Renal cortical epithelial cell (primary cell): ENCODE measurements at places on chromosomes 4 and X. TPM values are rescaled to one million over a fixed set of nuclear protein-coding genes. Genes with fewer than 3 reads are reported as not detected.

Gene ARMCX2
- total RNA-seq: 32.5 and 69.4 TPM in 2 replicates

Gene TMEM271
- not detected in 2 replicates for total RNA-seq

Gene SATL1
- total RNA-seq: not detected in 2 replicates

Gene TLR10
- not detected in 2 replicates for total RNA-seq

Gene SLIT2
- total RNA-seq: 3.5 and 4.1 TPM in 2 replicates

Gene MAPK10
- total RNA-seq: 7.8 and 42.9 TPM in 2 replicates

Gene ACTRT1
- total RNA-seq: not detected in 2 replicates

Gene TET2
- total RNA-seq: 5.4 and 18.8 TPM in 2 replicates

Gene CORIN
- 0.15 TPM in 1 of 2 replicates, not detected in the other for total RNA-seq

Gene DDIT4L
- 3.9 and 8.2 TPM in 2 replicates for total RNA-seq

Gene DIPK2B
- total RNA-seq: 0.15 and 0.17 TPM in 2 replicates

Gene CCDC110
- 0.87 and 4.4 TPM in 2 replicates for total RNA-seq

Gene APLN
- 0.17 and 0.60 TPM in 2 replicates for total RNA-seq

Gene SPANXD
- total RNA-seq: not detected in 2 replicates

Gene QRFPR
- 0.15 and 1.0 TPM in 2 replicates for total RNA-seq

Gene HEPH
- total RNA-seq: 0.10 TPM in 1 of 2 replicates, not detected in the other
